ENCODE measurements at places on chromosomes 3 and 15.

GRCh38 chr3:120092474-120092873 is 1.8 kb downstream of the GSK3B start:
- no peak for DNase-seq

DNA sequence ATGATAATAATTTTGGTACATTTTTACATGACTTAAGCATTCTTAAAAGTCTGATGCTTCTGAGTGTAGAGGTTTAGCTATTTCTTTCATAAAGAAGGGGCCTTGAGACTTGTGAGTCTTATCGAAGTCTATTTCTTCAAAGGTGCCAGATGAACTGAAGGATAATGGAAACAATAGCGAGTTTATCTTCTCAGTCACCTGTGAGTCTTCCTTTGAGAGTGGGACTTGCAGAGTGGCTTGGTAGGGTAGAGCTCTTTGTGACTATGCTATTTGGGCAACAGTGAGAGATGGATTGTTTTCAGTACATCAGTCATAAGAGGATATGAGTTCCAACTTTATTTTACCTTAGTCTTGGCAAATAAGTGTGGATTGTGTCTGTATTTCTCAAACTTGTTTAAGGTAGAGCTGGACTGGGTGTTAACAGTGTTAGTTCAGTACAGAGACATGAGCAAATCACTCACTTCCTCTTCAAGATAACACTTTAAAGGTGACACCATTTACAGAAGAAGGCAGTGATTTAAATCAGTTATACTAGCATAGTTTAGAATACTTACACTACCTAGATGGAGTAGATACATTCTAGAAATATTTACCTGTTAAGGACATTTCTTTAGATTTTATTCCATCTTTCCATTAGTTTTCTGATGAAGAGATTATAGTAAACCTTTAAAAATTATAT is 3.2 kb downstream of the AKAP13 start:
- no peak for DNase-seq

- DNase-seq = no peak
Measured at GRCh38 chr15:63870043-63870394, 36.3 kb upstream of the HERC1 start.

DNA sequence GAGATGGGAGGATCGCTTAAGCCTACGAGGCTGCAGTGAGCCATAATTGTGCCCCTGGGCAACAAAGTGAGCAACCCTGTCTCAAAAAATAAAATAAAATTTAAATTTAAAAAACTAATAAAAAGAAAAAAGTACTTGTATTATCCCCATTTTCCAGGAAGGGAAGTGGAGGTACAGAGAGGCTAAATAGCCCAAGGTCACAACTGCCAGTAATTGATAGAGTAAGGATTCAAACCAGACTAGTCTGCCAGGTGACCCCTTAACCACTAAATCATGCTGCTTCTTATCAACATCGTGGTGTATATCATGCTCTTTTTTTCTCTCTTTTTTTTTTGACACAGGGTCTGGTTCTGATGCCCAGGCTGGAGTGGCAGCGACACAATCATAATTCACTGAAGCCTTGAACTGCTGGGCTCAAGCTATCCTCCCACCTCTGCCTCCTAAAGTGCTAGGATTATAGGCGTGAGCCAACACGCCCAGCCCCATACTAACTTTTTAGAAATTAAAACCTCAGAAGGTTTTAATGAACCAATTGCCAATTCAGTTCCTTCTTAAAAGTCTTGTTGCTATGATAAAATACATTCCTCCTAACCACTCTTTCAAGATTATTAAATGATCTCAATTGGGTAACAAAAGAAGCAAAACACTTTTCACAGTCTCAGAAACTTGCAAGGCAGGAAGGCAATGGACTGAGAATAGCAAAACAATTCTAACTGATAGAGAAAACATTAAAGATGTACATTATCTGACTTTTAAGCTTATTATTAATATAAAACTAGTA is 30.5 kb downstream of the HERC1 start:
- DNase-seq = no peak

- no peak for DNase-seq
Measured at GRCh38 chr3:46410669-46411068, 3.6 kb downstream of the CCRL2 start.

- DNase-seq = no peak
Measured at GRCh38 chr15:57146506-57147201, 228.2 kb downstream of the TCF12 start.

GRCh38 chr3:166607933-166608521 is 770.8 kb upstream of the BCHE start:
- DNase-seq = no peak

GRCh38 chr3:13016083-13016720 is 57.0 kb downstream of the IQSEC1 start:
- DNase-seq = peak; percentile 31
